ENCODE measurements at places on chromosomes 7 and 10.

- peak; percentile 39 for DNase-seq
- H3K27me3 ChIP-seq: peaks cover 82% of the 10 kb centered on the region
- peak overlapping the region; percentile 65 for H3K4me3 ChIP-seq
- H3K27ac ChIP-seq: no peak overlapping the region
These were observed 983 bp downstream of the TNRC18 start for GRCh38 chr7:5422396-5423305.

DNA sequence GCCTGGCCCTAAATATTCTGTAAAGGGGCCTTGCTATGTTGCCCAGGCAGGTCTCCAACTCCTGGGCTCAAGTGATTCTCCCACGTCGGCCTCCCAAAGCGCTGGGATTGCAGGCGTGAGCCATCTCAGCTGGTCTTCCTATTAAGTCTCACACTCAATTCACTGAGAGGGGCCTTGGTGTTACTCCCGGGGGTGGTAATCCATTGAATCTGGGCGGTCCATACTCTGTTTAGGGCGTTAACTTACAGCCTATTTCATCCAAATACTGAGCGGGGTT, 665 bp upstream of the SRRT start:
- H3K4me3 ChIP-seq: peak overlapping the region; percentile 100
- peak overlapping the region; percentile 99 for H3K27ac ChIP-seq
- H3K27me3 ChIP-seq: no peaks in the 10 kb centered on the region
- peaks cover 90% of the 10 kb centered on the region for H3K36me3 ChIP-seq
- peaks cover 52% of the 10 kb centered on the region for H3K4me1 ChIP-seq
- DNase-seq: no peak

DNA sequence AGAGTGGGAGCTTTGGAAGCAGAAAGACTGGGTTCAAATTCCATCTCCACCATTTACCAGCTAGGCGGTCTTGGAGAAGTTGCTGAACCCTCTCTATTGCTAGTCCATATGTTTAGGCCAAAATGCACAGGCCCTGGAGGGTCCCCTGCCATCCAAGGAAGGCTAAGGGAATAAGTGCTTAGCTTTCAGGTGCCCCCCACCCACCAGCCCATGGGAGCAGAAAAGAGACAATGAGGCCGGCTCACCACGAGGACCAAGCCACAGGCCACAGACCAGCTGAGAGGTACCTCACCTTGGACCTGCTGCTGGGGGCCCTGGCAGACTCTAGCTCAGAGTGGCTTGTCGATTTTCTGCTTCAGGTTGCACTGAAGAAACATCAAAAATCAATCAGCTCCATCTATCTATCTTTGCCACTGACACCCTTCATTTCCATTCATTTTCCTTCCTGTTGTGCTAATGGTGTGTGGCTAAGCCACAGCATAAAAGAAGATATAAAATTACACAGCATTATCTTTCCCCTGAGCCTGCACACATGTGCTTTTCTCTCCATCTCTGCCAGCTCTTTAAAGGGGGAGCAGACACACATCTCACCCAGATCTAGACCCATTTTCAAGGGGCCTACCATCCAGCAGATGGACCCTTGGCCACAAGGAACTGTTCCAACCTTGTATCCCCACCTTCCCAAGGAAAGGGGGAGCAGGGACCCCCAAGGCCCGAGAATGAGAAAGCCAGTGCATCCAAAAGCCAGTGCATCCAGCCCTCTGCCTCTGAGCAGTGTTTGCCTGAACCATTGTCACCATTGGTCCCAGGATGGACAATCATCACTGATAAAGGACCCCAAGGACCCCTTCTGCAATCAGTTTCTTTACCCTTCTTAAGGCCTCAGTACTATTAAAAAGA, 65.4 kb downstream of the GRID1 start:
- no peaks in the 10 kb centered on the region for H3K36me3 ChIP-seq
- H3K4me3 ChIP-seq: no peak overlapping the region
- DNase-seq: no peak
- no peaks in the 10 kb centered on the region for H3K4me1 ChIP-seq
- no peak overlapping the region for H3K27ac ChIP-seq

DNA sequence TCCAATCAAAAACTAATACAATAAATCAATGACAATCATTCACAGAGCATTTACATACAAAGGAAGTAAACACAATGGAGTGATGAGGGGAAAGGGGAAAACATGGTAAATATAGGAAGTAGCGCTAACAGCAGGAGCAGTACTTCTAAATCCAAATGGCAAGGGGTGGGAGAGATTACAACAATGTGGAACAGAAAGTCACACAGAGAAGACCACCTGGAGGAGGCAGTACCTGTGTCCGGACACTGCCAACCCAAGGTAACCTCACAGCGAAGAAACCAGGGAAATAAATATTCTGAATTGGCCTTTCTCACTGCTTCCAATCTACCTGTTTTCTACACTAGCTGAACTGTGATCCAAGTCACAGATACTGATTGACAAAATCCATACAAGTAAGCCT, 58.2 kb downstream of the ABI1 start:
- peaks cover 86% of the 10 kb centered on the region for H3K4me1 ChIP-seq
- H3K4me3 ChIP-seq: no peak overlapping the region
- H3K27me3 ChIP-seq: no peaks in the 10 kb centered on the region
- H3K36me3 ChIP-seq: peaks cover 21% of the 10 kb centered on the region

GRCh38 chr10:74079936-74080590, 70.6 kb downstream of the AP3M1 start:
- H3K27ac ChIP-seq: peak overlapping the region; percentile 87
- peaks cover 58% of the 10 kb centered on the region for H3K4me1 ChIP-seq
- peak overlapping the region; percentile 39 for H3K4me3 ChIP-seq
- H3K27me3 ChIP-seq: no peaks in the 10 kb centered on the region
- peaks cover 31% of the 10 kb centered on the region for H3K36me3 ChIP-seq

DNA sequence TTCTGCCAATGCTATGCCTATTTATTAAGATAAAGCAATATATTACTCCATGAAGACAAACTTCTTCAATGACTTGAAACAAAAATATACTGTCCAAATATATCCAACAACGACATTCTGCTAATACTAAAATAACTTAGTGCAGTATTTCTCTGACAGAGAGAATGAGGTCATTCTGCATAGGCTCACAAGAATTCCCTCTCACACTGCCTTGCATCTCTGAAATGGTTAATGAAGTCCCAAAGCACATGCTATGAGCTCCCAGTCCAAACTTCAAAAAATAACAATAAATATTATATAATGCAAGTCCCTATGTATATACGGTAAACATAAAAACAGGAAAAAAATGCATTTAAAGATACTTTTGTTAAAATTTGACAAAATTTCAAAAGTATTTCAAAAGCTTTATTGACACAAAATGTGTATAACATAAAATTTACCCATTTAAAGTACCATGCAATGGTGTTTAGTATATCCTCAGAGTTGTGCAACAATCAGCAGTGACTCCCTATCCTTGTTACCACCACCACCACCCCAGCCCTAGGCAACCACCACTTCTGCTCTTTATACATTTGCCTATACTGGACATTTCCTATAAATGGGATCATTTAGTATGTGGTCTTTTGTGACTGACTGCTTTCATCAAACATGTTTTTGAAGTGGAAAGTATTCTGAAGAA, 27.6 kb downstream of the CHCHD3 start:
- H3K27me3 ChIP-seq: no peaks in the 10 kb centered on the region
- H3K27ac ChIP-seq: no peak overlapping the region
- DNase-seq: no peak
- H3K36me3 ChIP-seq: peaks cover 20% of the 10 kb centered on the region

DNA sequence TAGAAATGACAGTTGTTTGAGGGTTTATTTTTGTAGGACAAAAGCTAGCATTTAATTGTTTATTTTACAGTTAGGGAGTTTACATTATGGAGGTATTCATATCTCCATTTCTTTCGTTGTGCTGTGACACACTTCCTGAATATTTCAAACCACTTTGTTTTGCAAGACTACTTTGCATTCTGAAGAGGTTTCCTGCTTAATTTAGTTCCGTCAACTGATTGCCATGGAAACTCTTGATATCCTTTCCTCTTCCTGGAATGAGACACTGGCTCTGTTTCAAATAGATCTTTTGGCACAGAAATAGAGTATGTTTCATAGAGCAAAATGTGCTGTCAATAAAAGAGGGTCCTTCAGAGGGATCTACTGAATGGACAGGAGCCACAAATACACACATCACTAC, 159.5 kb upstream of the AGR3 start:
- peaks cover 10% of the 10 kb centered on the region for H3K27me3 ChIP-seq
- H3K27ac ChIP-seq: no peak overlapping the region
- no peak for DNase-seq
- no peak overlapping the region for H3K4me3 ChIP-seq
- H3K36me3 ChIP-seq: no peaks in the 10 kb centered on the region
- H3K4me1 ChIP-seq: peaks cover 21% of the 10 kb centered on the region

- no peaks in the 10 kb centered on the region for H3K36me3 ChIP-seq
- DNase-seq: no peak
- H3K4me3 ChIP-seq: no peak overlapping the region
- no peak overlapping the region for H3K27ac ChIP-seq
- no peaks in the 10 kb centered on the region for H3K4me1 ChIP-seq
These were observed 51.2 kb downstream of the PDK4 start for GRCh38 chr7:95545007-95545615.

GRCh38 chr10:91043173-91043910, 122.5 kb upstream of the ANKRD1 start:
- peaks cover 7% of the 10 kb centered on the region for H3K27me3 ChIP-seq
- no peaks in the 10 kb centered on the region for H3K4me1 ChIP-seq
- H3K4me3 ChIP-seq: no peak overlapping the region

- DNase-seq: no peak
- H3K27ac ChIP-seq: no peak overlapping the region
- no peaks in the 10 kb centered on the region for H3K36me3 ChIP-seq
These were observed 79.8 kb upstream of the PDE1C start for GRCh38 chr7:32150039-32150438.

- H3K27ac ChIP-seq: no peak overlapping the region
- no peaks in the 10 kb centered on the region for H3K4me1 ChIP-seq
- H3K27me3 ChIP-seq: no peaks in the 10 kb centered on the region
- no peaks in the 10 kb centered on the region for H3K36me3 ChIP-seq
These were observed 25.7 kb upstream of the WAPL start for GRCh38 chr10:86547296-86547695.

DNA sequence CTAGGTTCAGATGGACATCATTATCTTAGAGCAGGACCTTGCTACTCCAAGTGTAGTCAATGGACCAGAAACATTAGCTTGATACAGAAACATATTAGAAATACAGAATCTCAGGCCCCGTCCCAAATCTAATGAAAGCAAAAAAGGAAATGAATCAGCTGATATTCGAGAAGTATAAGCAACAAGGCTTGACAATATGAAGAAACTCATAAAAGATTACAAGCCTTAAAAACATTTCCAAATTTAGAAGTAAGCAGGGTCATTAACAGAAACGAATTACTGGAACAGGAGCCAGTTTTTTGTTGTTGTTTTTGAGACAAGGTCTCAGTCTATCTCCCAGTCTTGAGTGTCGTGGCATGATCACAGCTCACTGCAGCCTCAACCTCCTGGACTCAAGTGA, 40.5 kb upstream of the GSAP start:
- no peak for DNase-seq
- H3K27ac ChIP-seq: no peak overlapping the region
- no peaks in the 10 kb centered on the region for H3K36me3 ChIP-seq
- H3K27me3 ChIP-seq: peaks cover 2% of the 10 kb centered on the region

DNA sequence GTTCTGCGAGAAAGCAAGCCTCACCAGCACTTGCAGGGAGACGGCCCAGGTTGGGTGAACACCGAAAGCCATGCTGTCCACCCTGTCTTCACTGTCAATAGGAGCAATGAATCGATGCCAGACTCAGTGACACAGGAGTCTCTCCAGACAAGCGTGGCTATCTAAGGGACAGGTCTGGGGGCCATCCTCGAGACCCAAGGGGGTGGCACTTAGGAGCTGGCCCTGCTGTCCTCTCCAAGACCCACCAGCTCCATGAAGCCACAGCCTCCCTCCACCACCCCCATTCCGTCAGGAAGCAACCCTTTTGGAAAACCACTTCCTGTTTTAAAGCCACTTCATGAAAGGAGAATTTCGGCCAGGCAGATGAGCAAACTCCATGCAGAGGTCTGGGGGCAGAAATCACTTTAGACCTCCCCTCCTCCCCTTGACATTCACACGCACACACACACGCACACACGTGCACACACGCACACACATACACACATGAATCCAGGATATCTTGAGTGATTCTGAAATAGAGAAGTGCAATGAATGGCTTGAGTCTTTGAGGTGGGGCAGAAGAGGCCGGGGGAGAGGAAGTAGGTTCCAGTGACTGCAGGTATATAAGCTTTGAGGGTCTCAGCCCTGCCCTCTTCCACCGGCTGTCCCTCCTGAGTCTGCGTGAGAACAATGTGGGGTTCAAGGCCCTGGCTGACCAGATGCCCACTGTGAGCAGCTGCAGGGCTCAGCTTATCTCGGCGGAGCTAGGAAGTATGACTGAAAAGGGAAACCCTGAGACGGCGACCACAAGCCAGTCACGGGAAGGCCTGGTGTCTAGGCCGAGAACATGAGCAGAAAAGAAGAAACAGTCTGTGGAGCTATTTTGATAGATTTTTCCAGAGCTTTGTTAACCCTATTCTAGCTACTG, 25.0 kb downstream of the RGS10 start:
- H3K27me3 ChIP-seq: no peaks in the 10 kb centered on the region
- peaks cover 78% of the 10 kb centered on the region for H3K4me1 ChIP-seq
- H3K4me3 ChIP-seq: peak overlapping the region; percentile 65
- DNase-seq: peak; percentile 77

- no peaks in the 10 kb centered on the region for H3K27me3 ChIP-seq
- no peak for DNase-seq
- no peaks in the 10 kb centered on the region for H3K4me1 ChIP-seq
- no peak overlapping the region for H3K27ac ChIP-seq
- H3K36me3 ChIP-seq: no peaks in the 10 kb centered on the region
These were observed 137.7 kb downstream of the DKK1 start for GRCh38 chr10:52451817-52452216.

DNA sequence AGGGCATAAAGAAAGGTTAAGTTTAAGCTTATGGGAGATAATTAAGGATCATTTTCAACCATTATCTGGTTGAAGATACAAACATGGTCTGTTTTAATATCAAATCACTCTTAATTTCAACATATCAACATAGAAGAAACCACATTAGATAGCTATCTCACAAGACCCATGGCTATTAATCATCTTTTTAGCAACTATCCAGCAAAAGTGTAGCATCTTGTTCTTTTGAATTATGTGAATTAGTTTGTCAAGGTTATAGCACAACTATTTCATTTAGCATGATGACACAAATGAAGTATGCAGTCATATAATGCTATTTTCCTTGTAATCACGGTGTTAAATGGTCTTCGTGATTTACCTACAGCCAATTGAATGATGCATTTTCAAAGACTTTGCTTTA, 58.9 kb upstream of the PPP1R9A start:
- no peaks in the 10 kb centered on the region for H3K36me3 ChIP-seq
- no peaks in the 10 kb centered on the region for H3K4me1 ChIP-seq
- no peak for DNase-seq
- H3K27me3 ChIP-seq: no peaks in the 10 kb centered on the region
- H3K4me3 ChIP-seq: no peak overlapping the region

- no peaks in the 10 kb centered on the region for H3K36me3 ChIP-seq
- no peaks in the 10 kb centered on the region for H3K4me1 ChIP-seq
- H3K27me3 ChIP-seq: peaks cover 17% of the 10 kb centered on the region
- DNase-seq: no peak
- no peak overlapping the region for H3K4me3 ChIP-seq
These were observed 174.2 kb upstream of the KMT2E start for GRCh38 chr7:104839842-104840241.

GRCh38 chr10:121078672-121079102, 227.5 kb downstream of the WDR11 start:
- no peak overlapping the region for H3K4me3 ChIP-seq
- no peaks in the 10 kb centered on the region for H3K36me3 ChIP-seq
- no peak for DNase-seq
- no peaks in the 10 kb centered on the region for H3K4me1 ChIP-seq
- no peak overlapping the region for H3K27ac ChIP-seq

- H3K4me3 ChIP-seq: no peak overlapping the region
- H3K36me3 ChIP-seq: no peaks in the 10 kb centered on the region
- H3K27ac ChIP-seq: no peak overlapping the region
These were observed 33.8 kb downstream of the GFRA1 start for GRCh38 chr10:116239229-116239628.
